ENCODE measurements at places on chromosomes 4 and X.

GRCh38 chr4:119667802-119668201 is 39.2 kb upstream of the PDE5A start:
- no peak for DNase-seq

GRCh38 chr4:2482693-2483092 is 13.8 kb downstream of the RNF4 start:
- peak; percentile 69 for DNase-seq

GRCh38 chrX:109841257-109841656 is 108.2 kb upstream of the ACSL4 start:
- no peak for DNase-seq

GRCh38 chrX:148501386-148502066 is 1.1 kb downstream of the AFF2 start:
- DNase-seq, result peak; percentile 15

- DNase-seq, result no peak
Measured at GRCh38 chr4:189202869-189203271, 737.8 kb upstream of the FRG1 start.

DNA sequence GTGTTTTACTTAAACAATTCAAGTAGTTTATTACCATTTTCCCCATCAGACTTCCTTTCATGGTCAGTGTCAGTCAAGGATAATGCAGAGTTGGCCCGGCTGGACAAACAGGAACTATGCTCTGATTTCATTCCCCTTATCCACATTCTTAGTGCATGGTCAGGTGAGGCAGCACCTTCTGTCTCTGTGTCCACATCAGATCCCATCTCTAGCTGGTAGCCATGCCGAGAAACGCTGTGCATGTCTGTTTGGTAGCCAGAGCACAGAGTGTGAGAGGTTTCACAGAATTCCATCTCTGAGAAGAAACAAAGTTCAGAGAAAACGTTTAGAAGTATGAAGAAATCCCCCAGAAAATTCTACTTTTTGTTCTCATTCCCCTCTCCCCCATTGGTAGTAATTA is 423.7 kb upstream of the TEX13C start:
- no peak for DNase-seq

DNA sequence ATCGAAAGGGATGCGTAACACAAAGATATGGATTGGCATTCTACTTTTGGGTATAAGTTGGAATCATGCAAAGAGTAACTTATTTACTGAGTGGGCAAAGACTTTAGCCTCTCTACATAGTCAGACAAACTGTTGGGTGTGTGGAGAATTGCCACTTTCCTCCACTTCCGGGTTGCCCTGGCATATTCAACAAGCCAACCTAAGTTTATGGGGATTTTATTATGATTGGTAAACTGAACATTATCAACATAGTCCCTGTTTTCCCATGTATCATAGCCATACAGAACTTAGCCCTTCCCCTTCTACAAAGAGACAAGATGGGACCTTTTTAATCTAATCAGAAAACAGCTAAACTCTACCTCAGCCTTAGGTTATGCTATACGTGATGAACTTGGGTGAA is 121.6 kb downstream of the AGTR2 start:
- no peak for DNase-seq

DNA sequence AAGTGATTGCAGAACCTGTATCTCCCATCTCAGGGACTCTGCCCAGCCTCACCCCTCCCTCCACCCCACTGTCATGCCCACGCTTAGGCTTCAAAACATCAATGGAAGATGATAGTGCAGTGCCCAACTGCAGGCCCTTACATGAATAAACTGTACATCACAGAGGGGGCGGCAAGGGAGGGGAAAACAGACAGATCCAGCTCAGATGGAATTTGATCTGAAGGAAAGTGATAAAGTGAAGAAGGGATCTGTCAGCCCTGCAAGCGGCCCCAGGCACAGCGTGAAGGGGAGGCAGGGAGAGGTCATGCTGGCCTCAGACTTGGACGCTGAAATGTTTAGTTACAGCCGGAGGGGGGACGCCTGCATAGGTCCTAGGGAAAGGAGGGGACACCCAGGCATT is 38.5 kb downstream of the GYG2 start:
- DNase-seq, result no peak

GRCh38 chrX:108795240-108795639 is 58.9 kb upstream of the IRS4 start:
- no peak for DNase-seq

DNA sequence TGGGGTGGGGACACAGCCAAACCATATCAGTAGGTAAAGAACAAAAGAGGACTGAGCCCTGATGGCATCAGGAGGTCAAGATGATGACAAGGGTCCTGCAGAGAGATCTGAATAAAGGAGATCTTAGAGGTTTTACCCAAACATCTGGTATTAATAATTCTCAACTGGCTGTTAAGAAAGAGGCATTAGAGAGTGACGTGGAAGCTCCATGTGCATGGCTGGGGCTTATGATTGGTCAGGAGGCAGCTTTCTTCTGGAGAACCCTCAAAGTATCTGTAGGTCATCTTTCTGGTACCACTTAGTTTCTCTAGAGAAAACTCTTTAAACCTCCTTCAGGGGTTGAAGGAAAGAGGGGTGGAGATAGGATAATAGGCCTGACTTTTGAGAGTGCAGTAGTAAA is 18.7 kb downstream of the MGST2 start:
- DNase-seq, result no peak

DNA sequence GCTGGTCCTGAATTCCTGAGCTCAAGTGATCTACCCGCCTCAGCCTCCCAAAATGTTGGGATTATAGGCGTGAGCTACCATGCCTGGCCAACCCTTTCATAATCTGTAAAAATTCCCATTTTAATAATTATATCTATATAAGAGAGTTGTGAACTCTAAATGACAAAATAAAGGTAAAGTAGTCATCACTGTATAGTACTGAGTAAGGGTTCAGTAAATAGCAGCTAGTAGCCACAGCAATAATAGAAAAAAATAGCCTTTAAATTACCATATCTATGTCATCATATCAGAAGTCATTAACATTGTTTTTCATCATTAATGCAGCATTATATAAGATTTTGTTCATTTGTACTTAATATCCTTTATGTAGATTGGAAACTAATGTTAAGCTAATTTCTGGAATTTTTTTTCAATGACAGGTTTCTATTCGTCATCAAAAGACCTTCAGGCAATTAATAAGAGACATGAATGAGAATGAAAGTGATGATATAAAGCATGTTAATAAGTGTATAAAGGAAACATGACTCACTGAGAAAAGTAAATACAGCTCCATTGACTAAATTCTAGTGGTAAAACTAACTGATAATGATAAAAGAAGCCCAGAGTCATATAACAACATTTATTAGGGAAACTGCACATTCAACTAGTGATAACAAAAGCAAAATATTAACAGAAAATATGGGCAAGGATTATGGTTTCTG is 85.9 kb upstream of the UGT8 start:
- no peak for DNase-seq

DNA sequence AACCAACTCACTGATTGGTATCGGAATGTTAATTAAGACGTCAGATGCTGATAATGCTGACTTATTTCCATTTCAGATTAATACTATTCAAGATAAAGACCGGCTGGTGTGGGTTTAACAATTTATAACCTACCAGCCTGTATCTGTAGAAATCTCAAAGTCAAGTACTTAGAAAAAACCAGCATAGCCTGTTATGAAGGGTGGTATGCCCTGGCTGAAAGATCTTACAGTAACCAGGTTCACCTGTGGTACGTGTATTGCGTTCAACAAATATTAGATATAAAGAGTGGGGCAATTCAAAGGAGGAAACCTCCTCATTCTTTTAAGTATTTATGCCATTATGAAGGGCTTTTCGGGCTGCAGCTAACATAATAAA is 240.8 kb upstream of the ANXA3 start:
- DNase-seq, result no peak

- DNase-seq, result no peak
Measured at GRCh38 chrX:41558531-41558930, 111.4 kb downstream of the NYX start.

- no peak for DNase-seq
Measured at GRCh38 chrX:132393992-132394391, 94.8 kb downstream of the MBNL3 start.

- DNase-seq, result no peak
Measured at GRCh38 chr4:100795581-100795980, 277.8 kb upstream of the EMCN start.

DNA sequence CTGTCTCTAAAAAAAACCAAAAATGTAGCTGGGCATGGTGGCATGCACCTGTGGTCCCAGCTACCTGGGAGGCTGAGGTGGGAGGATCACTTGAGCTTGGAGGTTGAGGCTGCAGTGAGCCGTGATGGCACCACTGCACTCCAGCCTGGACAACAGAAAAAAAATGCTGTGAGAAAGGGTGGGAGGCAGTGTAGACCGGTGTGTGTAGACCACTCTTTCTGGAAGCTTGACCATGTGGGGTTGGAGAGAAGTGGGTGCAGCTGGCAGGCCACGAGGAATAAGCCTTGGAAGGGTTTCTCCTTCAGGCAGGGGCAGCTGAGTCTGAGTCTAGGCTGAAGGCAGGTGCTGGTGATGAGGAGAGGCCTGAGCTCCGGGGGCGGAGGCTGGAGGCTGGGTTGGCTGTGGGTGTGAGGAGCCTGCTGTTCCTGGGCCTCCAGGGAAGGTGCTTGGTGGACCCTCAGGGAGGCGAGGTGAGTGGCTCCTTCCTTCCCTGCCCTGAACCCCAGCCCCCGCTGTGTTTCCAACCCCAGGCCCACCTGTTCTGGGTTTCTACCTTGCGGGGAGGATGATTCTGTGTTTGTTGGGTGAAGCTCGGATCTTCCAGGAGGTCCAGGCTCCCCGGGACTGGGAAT is 9.3 kb upstream of the TBC1D14 start:
- DNase-seq, result no peak

GRCh38 chr4:124738994-124739393 is 26.5 kb upstream of the ANKRD50 start:
- DNase-seq, result no peak

- DNase-seq, result no peak
Measured at GRCh38 chrX:118114971-118115370, 1.6 kb downstream of the KLHL13 start.

GRCh38 chr4:84809946-84810345 is 156.5 kb downstream of the WDFY3 start:
- DNase-seq, result no peak

- no peak for DNase-seq
Measured at GRCh38 chrX:39591099-39591498, 506.7 kb downstream of the BCOR start.

DNA sequence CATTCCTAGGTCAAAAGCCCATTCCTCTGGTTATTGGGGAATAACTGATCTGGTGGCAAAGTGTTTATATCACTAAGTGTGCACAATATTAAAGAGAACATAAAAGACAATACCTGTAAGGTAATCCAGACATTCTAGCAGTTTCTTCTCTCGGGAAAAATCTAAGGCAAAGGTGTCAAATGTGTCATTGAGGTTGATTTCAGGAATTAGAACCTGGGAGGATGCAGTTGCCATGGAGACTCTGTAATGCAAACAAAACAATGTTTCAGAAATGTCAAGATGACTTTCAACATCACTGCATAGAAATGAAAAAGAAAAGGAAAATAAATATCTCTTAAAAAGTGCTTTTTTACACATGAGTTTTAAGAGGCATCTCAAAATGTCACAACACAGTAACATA is 145.9 kb downstream of the MID1 start:
- DNase-seq, result no peak

GRCh38 chr4:183200453-183200852 is 101.4 kb downstream of the WWC2 start:
- DNase-seq, result peak; percentile 70

DNA sequence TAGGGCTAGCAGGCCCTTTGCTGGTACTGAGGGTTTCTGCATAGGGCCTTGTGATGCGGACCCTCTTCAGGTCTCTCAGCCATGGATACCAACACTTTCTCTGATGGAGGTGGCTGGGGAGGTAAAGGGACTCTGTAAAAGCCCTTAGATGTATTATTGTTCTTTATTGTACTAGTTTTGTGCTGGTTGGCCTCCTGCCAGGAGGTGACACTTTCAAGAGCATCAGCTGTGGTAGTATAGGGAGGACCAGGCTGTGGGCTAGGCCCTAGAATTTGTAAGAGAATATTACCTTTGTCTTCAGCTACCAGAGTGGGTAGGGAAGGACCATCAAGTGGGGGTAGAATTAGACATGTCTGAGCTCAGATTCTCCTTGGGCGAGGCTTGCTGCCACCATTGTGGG is 936.3 kb downstream of the CENPC start:
- DNase-seq, result no peak

GRCh38 chr4:76341063-76341462 is 34.5 kb downstream of the STBD1 start:
- no peak for DNase-seq

- DNase-seq, result no peak
Measured at GRCh38 chr4:70903291-70903603, 1.1 kb downstream of the MOB1B start.

GRCh38 chr4:89249313-89249712 is 58.3 kb downstream of the GPRIN3 start:
- no peak for DNase-seq

DNA sequence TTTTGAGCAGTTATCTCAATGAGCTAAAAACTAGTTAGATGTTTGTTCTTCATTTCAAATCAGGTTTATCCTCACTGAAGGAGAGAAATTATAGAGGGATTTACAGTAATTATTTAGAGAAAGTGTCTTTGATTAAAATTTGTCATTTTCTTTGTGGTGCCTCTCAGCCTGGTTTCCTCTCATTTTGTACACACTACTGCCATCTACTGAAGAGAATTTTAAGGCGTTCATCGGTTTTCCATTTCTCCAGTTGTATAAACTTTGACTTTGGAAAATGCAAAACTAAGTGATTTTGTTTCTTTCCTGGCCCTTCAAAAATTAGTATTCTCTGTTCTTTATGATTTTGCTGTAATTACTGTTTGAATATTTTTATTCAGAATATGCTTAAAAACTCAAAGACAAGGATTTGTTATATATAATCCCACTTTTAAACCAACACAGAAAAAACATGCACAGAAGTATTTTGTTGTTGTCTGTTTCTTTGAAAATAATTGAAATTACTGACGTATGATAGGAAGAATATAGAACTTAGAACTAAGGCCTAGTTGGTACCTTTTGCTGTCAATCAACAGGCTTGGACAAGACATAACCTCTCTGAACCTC is 34.4 kb upstream of the ANXA3 start:
- DNase-seq, result no peak

DNA sequence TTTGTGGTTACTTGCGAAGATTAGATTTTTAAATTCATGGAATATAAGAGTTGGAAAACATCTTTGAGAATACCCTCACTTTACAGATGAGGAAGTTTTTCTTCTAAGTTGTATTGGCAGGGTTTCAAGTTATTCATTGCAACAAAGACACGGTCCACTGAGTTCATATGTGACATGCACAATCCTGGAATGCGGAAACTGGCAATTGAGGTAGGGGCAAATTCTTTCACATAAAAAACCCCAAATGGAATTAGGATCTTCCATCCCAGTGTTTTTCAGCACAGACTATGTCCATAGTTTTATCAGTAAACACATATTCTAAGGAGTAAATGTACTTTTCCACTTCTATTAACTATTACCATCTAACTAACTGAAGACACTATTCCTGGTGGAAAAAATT is 81.8 kb upstream of the NAP1L5 start:
- no peak for DNase-seq

- no peak for DNase-seq
Measured at GRCh38 chrX:109871121-109871888, 131.6 kb upstream of the TMEM164 start.

- DNase-seq, result no peak
Measured at GRCh38 chrX:75038925-75039324, 113.7 kb upstream of the NEXMIF start.
